Stimulated activated naive B cell treated with anti-CD40 and anti-IgM and Interleukin-4, amounts not matched to agents 10 μg/mL and 1 μg/mL and 100 μg/mL, for 72 hours (primary cell): ENCODE measurements at places on chromosomes 13 and 19.

DNA sequence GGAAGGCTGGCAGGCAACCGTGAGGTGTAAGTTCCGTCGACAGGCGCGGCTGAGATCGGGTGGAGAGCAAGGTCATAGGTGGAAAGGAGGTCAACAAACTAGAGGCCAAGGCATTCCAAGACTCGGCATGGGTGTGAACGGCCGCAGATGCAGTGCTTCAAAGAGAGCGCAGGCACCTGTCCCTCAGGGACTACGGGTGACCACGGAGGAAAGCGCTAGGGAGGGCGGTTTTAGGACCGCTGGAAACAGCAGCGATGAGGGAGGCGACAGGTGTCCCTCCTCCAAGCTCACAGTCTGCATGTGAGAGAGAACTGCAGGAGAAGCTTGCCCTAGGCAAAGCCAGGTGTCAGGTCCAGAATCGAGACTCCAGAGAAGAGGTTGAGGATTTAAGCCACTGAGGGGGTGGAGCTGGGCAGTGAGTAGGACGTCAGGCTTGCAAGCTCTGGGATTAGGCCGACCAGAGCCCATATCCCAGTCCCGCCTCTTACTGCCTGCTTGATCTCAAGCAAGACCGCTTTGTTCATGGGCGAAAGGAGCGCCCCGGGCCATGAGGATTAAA lies 1.6 kb upstream of the MLNR start:
- DNase-seq: no peak

GRCh38 chr13:30739761-30740642 lies 4.7 kb downstream of the ALOX5AP start:
- no peak for DNase-seq

DNA sequence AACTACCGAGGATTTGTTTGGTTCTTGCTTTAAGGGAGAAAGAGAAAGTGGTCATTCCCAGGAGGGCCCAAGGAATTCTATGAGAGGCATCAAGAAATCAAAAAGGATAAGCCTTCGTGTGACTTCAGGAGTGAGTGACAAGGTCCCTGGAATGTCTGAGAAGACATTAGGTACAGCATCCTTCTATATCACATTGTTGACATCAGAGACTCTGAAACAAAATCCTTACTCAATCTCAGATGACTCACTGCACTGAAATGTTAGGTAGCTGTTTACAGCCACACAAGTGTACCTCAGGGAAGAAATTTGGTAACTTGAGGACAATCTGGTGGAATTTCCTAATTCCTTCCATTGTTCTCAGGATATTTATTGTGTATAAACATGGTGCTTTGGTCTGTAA lies 7.9 kb upstream of the LGALS14 start:
- DNase-seq: no peak

- peak; percentile 52 for DNase-seq
Observed at GRCh38 chr19:2016041-2016807, 710 bp upstream of the BTBD2 start.

GRCh38 chr13:40409278-40409677 lies 257.2 kb downstream of the FOXO1 start:
- no peak for DNase-seq

DNA sequence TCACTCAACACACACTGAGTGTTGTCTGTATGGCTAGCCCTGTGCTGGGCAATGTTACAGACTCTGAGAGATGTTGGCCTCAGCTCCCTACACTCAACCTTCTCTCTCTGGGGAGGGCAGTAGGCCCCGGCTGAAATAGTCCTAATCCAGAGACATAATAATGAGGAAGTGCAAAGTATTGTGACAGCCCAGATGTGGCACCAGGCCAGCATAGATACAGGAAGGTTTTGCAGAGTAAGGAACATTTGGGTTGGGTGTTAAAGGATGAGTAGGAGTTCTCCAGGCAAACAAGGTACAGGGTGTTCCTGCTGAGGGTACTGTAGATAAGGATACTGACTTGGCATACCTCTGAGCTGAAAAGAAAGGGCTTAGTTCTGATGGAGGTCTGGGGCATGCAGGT lies 2.4 kb downstream of the LIN7B start:
- DNase-seq: no peak

GRCh38 chr19:31127134-31127967 lies 221.9 kb downstream of the TSHZ3 start:
- DNase-seq: no peak

GRCh38 chr13:42781352-42781751 lies at the start of gene FAM216B:
Gene FAM216B, plus strand, starts transcription at chr13:42781584. Its CDS starts 2,484 bp downstream, at chr13:42784068.
- no peak for DNase-seq

DNA sequence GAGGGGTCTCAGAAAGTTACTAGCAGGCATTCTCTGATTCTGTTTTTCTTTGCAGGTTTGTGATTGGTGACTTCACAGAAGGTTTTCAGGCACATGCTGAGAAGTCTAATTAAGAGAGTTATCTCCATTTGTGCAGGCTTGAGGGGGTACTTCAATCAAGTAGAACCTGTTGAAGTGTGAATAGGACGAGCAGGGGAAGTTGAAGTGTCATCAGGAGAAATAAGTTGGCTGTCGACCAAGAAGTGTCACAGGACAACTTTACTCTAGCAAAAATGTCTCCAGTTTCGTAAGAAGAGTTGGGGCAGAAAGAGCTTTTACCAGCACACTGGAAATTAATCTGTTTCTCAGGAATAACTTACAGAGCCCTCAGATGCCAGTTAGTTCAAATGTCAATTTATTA lies 576.5 kb upstream of the SLITRK5 start:
- no peak for DNase-seq

- no peak for DNase-seq
Observed at GRCh38 chr13:36190771-36191170, 23.6 kb downstream of the SOHLH2 start.

DNA sequence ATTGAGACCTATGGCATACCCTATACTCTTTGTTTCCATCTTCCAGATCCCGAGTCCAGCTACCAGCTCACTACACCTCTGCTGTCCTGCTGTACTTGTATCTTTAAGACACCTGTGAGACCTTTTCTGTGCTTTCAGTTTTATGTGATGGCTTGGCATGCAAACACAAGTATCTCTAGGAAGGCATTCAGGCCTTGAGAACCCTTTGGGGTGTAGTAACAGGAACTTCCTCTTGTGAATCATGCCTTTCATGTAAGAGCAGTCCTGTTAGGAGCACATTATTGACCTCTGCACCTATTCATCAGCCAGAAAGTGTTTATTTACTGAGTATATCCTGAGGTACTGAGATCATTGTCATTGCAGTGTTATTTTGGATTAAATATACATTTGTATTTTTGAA lies 87.0 kb upstream of the HTR2A start:
- peak; percentile 49 for DNase-seq

GRCh38 chr13:102392481-102393209 lies 9.2 kb downstream of the FGF14 start:
- no peak for DNase-seq

DNA sequence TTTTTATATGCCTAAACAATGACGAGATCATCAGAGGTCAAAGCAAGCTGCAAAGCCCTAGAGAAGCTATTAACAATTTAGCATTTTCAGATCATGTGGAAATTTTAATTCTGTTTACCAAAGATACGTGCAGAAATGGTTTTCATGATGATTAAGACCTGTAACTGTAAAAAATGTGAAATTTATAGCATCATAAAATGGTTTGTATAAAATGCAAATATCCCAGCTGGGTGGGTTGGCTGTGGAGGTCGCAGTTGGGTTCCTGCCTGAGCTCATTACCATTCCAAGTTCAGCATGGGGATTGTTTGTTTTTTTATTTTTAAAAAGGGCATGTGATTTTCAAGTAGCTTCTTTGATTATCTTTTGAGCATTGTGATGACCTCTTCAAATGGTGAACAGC lies 47.9 kb upstream of the SIAH3 start:
- no peak for DNase-seq

- no peak for DNase-seq
Observed at GRCh38 chr19:2287585-2288337, 5.8 kb upstream of the PEAK3 start.

GRCh38 chr13:110503979-110504499 lies 57.5 kb downstream of the RAB20 start:
- DNase-seq: no peak
